ENCODE measurements at places on chromosomes 11 and 22.

- no peak for DNase-seq
These were observed 1.9 kb downstream of the OR52H1 start for GRCh38 chr11:5546457-5546856.

- no peak for DNase-seq
These were observed 68.4 kb downstream of the CCDC34 start for GRCh38 chr11:27294654-27295053.

GRCh38 chr11:85348945-85349344 lies 278.2 kb downstream of the DLG2 start:
- no peak for DNase-seq

- DNase-seq = no peak
These were observed 128.5 kb upstream of the LMO1 start for GRCh38 chr11:8392166-8392565.

- peak; percentile 99 for DNase-seq
These were observed at the start of gene MYH9 for GRCh38 chr22:36387959-36388726. MYH9 (minus strand) TSS chr22:36387967; CDS start chr22:36349236, 38,731 bp downstream.

- DNase-seq = peak; percentile 24
These were observed 1.1 kb upstream of the FBXO7 start for GRCh38 chr22:32473388-32473952.

DNA sequence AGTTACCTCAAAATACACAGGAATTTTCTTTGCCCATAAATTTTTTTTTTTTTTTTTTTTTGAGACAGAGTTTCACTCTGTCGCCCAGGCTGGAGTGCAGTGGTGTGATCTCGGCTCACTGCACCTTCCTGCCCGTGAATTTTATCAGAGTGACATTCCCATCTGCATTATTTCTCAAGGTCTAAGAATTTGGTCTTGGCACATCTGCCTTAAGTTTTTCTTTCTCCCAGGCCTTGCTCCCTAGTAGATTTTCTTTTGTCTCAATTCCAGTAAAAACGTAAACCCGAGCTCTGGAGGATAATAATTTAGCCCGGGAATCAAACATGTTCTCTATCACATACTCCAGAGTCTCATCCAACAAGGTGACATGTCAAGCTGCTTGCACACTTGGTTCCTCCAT lies 12.4 kb downstream of the TRIM6 start:
- no peak for DNase-seq

GRCh38 chr11:2517386-2518064 lies 72.7 kb downstream of the KCNQ1 start:
- DNase-seq = no peak

DNA sequence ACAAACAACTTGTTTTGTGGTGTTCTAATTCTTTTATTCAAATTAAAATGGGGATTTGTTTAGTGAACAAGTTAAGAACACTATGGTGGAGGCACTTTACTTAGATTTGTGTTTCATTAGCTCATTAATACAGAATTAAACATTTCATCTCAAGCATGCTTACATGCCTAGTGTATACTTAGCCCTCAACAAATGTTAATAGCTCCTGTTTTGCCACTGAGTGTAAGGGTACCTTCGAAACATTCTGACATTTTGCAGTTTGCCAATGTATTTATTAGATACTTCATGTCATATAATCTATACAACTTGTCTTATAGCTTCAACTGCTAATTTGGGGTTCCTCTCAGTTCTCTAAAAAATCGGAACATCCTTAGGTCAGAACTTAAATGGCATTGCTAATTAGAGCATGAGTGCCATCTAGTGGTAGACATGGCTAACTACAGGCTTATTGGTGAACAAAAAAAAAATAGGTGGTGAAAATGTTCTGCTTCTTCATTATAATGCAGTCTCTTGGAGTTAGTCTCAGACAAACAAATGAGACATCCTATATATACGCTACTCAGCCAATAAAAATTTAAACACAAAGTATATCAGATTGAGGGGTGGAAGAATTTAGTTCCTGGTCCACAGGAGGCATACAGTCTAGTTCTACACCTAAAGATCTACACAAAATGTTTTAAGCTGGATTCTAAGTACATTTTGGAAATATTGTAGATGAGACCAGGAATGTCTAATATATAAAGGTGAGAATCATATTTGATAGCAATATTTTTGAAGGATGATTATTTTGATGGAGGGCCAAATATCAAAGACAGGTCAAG lies 4.9 kb upstream of the CNTN5 start:
- DNase-seq = peak; percentile 21
